Uterus (tissue), 4 donors: ENCODE measurements at places on chromosomes 4 and X.
A peak's percentile ranks its signal among the peaks of the same experiment; 100 is the strongest.

GRCh38 chr4:26268246-26268645 lies 52.6 kb upstream of the RBPJ start:
- DNase-seq: no peak

DNA sequence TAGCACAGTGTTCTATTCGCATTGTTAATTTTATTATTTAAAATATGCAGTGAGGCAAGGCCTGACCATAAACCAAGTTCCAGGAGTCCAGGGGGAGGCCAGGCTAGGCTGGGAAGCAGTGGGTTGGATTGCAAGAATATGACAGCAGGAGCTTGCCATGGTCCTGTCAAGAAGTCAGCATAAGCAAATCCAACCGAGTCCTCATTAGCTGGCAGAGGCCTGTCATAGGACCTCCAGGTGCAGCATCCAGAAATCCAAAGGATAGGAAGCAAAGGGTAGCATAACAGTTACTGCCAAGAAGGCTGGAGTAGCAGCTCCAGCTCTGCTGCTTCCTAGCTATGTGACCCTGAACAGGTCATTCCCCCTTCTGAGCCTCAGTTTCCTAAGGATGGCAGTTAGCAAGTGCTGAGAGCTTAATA lies 13.4 kb downstream of the PJA1 start:
- DNase-seq: no peak

DNA sequence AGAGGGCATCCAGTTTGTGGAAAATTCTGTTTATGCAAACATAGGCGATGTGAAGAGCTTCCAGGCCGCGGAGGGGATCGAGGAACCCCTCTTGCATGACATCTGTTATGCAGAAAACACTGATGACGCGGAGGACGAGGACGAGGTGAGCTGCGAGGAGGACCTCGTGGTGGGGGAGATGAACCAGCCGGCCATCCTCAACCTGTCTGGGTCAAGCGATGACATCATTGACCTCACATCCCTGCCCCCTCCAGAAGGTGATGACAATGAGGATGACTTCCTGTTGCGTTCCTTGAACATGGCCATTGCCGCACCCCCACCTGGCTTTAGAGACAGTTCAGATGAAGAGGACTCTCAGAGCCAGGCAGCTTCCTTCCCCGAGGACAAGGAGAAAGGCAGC lies 74.6 kb upstream of the PRPS2 start:
- DNase-seq: no peak

DNA sequence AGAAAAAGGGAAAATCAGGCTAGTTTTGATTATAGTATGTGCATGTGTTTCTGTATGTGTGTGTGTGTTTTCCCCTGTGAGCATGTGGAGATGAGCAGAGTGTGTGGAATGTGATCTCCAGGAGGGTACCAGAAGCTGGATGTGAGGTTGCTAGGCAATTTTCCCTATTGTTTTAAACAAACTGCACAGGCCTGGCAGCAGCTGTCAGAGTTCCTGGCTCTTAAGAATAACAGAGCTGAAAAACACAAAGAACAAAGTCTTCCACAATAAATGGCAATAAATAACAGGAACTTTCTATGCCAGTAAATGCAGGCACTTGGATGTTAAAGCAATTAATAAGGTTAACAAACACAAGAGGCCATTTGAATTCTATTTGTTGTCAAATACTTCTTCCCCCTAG lies 344.6 kb upstream of the CTSO start:
- peak; percentile 28 for DNase-seq

DNA sequence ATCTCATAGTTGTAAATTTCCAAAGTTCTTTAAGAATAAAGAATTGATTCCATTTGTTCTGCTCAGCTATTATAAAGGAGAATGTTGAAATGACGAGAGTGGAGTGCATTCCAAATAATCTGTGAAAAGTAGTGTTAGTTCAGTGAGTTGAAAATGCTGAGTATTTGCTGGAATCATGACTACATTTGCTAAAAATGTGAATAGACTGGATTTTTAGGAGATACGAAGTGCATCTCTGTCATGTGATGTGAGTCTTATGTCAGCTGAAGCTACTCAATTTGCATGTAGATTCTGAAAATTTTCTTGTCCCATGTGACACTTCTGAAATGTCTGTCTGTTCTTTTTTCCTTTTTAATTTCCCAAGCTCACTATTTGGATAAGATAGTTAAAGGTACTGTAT lies 206.0 kb downstream of the DCTD start:
- DNase-seq: no peak

DNA sequence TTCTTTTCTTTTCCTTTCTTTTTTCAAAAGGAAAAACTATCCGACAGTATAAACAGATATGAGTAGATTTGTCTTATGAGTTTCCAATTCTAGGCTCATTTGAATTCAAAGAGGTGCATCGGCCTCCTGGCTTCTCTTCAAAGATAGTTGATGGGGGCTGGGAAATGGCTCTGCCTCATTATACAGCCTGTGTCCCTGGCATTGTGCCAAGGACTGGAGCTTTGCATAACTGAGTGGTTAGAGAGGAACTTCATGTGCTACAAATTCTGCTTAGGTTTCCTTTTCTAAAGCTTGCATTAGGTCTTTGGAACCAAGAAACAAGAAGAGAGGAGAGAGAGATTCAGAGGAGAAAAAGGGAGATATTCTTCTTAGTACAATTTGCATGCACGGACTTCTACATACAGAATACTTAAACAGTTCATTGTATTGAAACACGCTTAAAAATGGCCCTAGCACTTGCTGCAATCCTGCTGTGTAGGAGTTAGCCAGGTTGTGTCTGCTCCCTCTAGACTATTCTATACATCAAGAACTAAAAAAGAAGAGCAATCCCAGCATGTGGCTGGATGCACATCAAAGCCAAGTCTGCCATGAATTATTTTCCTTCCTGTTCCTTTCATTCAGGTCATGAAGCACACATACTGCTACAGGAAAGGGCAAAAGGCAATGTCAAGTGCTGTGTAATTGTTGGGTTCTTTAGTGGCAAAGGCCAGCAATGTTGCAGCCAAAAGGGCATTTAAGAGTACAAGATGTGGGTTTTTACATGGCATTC lies 70.9 kb downstream of the INTS12 start:
- DNase-seq: peak; percentile 47

DNA sequence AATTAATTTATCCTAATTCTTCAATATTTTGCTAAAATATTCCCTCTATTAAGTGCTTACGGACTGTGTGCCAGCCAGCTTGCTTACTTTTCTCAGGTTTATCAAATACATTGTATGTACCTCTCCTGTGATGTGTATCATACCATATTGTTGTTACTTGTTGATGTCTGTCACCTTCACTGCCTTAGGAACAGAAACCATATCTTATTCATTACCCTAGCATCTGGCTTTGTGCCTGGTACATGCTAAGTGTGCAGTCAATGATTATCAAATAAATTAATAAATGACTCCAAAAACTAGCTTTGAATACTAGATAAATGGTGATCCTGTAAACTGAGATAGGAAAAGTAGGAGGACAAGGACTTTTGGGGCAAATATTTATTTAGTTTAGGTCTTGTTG lies 6.9 kb downstream of the CLCN3 start:
- DNase-seq: no peak
